ENCODE measurements at places on chromosomes 3 and 15.
A peak's percentile ranks its signal among the peaks of the same experiment; 100 is the strongest.

DNA sequence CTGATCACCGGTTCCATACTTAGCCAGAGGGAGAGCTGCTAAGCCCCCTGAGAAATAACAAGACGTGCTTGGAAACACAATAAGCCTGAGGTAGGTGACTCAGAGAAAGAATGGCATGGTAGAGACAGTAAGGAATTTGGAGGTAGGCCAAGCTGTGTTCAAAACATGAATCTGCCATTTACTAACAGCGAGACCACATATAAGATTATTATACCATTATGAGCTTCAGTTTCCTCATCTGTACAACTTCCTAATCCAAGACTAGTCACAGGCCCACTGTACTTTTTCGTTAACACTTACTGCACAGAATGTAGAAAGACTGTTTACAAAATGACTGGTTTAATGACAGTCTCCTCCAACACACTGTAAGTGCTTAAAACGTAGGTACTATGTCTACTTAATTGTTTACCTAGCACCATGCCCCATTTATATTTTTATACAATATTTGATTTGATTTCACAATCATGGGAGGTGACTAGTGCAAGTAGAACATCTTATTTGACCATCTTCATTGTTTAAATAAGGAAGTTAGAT, 25.7 kb downstream of the ATOSA start:
- peak; percentile 96 for DNase-seq

- no peak for DNase-seq
Measured at GRCh38 chr3:104126463-104126862, 1240.2 kb upstream of the ALCAM start.

DNA sequence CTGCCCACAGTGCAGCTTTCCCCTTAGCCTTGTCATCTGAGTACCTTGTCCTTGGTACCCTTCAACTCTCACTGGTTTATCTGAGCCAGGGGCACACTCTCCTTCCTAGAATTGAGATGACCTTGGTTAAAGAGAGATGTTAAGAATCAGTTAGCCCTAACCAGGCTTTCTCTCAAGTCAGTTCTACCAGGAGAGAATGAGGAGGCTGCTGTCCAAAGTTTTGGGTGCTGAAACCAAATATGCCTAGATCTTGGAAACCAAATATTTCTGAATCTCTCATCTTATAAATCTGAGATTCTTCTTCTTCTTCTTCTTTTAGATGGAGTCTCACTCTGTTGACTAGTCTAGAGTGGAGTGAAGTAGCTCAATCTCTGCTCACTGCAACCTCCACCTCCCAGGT, 12.0 kb upstream of the CTXND1 start:
- DNase-seq = peak; percentile 29

- no peak for DNase-seq
Measured at GRCh38 chr3:21331321-21331720, 419.7 kb downstream of the ZNF385D start.

DNA sequence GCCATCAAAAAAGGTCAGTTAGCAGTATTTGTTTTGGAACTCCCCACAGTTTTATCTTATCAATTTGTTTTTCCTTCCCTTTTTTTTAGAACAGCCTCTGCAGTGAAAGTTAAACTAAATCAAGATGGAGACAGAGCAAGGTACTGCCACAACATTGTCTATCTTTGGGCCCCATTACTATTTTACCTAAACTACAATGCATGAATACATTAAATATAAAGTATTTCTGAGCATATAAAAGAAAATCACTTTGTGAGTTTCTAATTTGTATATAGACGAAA, 139.5 kb downstream of the MEIS2 start:
- no peak for DNase-seq

GRCh38 chr3:7607676-7608075, 746.8 kb downstream of the GRM7 start:
- no peak for DNase-seq

- DNase-seq = peak; percentile 45
Measured at GRCh38 chr3:73624821-73625665, at the start of gene PDZRN3. PDZRN3 (minus strand) TSS chr3:73624941.

- DNase-seq = no peak
Measured at GRCh38 chr3:123419850-123420297, 29.0 kb downstream of the ADCY5 start.
